B cell (primary cell): ENCODE measurements at places on chromosomes 1 and 21. TPM values are rescaled to one million over a fixed set of nuclear protein-coding genes. Genes with fewer than 3 reads are reported as not detected.

Gene PLA2G2C
- total RNA-seq = 0.10 TPM in 1 of 2 replicates, not detected in the other

Gene NR5A2
- 0.07 TPM in 1 of 2 replicates, not detected in the other for total RNA-seq

Gene PTPN14
- not detected in 2 replicates for total RNA-seq

Gene MYBPH
- not detected in 2 replicates for total RNA-seq

Gene GFI1
- 0.68 and 1.2 TPM in 2 replicates for total RNA-seq

Gene IL22RA1
- total RNA-seq = 0.10 TPM in 1 of 2 replicates, not detected in the other

Gene FCRL4
- total RNA-seq = 0.30 and 0.68 TPM in 2 replicates

Gene MEF2D
- 127 and 128 TPM in 2 replicates for total RNA-seq

Gene KIF2C
- 0.25 and 0.51 TPM in 2 replicates for total RNA-seq

Gene PPIE
- 68.6 and 69.4 TPM in 2 replicates for total RNA-seq

Gene GOLT1A
- not detected in 2 replicates for total RNA-seq

Gene SLC25A34
- total RNA-seq = 5.4 and 7.0 TPM in 2 replicates

Gene PRAMEF2
- not detected in 2 replicates for total RNA-seq

Gene CLCA2
- not detected in 2 replicates for total RNA-seq

Gene SLFNL1
- 1.2 and 1.4 TPM in 2 replicates for total RNA-seq

Gene SPRR5
- total RNA-seq = not detected in 2 replicates

Gene OPRD1
- not detected in 2 replicates for total RNA-seq

Gene IQCC
- total RNA-seq = 2.0 and 2.1 TPM in 2 replicates

Gene CALML6
- 0.61 and 2.0 TPM in 2 replicates for total RNA-seq

Gene HRNR
- not detected in 2 replicates for total RNA-seq

Gene ZC3H11A
- 117 and 130 TPM in 2 replicates for total RNA-seq

Gene TNNT2
- total RNA-seq = not detected in 2 replicates

Gene SH2D2A
- 2.1 and 3.9 TPM in 2 replicates for total RNA-seq

Gene LRRC39
- total RNA-seq = 1.5 TPM in 2 replicates

Gene CLIC6
- total RNA-seq = 0.07 TPM in 2 replicates

Gene TM2D1
- 53.3 and 58.5 TPM in 2 replicates for total RNA-seq

Gene MRPL20
- total RNA-seq = 119 and 129 TPM in 2 replicates

Gene TRIM67
- 0.05 TPM in 1 of 2 replicates, not detected in the other for total RNA-seq

Gene DIPK1A
- total RNA-seq = 20.1 and 22.7 TPM in 2 replicates

Gene CHI3L1
- total RNA-seq = 0.15 TPM in 1 of 2 replicates, not detected in the other

Gene MACF1
- 155 and 159 TPM in 2 replicates for total RNA-seq

Gene OVAAL
- not detected in 2 replicates for total RNA-seq

Gene MYOCOS
- total RNA-seq = 0.32 and 0.39 TPM in 2 replicates

Gene KRTAP12-2
- total RNA-seq = not detected in 2 replicates

Gene CRP
- not detected in 2 replicates for total RNA-seq

Gene RYR2
- total RNA-seq = not detected in 2 replicates

Gene LBR
- 167 and 175 TPM in 2 replicates for total RNA-seq

Gene CYP4A22
- total RNA-seq = not detected in 2 replicates

Gene SLAMF8
- total RNA-seq = 0.54 TPM in 1 of 2 replicates, not detected in the other

Gene KRTAP11-1
- not detected in 2 replicates for total RNA-seq
